ENCODE measurements at places on chromosomes 5 and 9. TPM values are rescaled to one million over a fixed set of nuclear protein-coding genes. Genes with fewer than 3 reads are reported as not detected.

DNA sequence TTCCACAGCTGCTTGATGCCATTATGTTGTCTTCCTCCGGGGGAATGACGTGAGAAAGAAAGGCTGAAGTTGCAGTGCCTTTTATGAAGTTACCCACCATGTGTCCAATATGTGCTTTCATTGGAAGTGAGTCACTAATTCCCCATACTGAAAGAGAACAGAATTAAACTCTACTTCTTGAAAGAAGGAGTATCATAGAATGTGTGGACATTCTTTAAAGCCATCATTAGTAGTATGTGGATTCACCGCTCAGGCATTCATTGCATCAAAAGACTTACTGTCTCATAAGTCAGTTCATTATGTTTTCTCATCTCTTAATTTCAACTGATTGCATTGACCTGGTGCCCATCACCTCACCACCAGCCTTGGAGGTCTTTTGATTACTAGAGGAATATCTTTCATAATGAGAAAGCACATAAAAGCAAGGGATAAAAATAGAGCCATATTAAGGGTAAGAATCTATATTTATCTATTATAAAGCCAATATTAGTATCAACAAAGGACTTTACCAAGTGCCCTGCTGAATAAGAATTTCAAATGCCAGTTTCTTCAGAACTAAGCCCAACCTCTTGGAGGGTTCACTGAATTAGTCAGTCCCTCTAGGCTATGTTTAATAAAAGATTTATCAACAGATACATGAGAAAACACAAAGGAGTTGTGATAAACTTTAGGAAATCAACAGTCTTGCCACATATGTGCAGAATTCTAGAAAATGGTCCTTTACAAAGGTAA is 516.1 kb downstream of the NTRK2 start:
- H3K27me3 ChIP-seq = no peaks in the 10 kb centered on the region
- H3K4me3 ChIP-seq = no peak overlapping the region
- H3K4me1 ChIP-seq = no peaks in the 10 kb centered on the region

- no peaks in the 10 kb centered on the region for H3K27me3 ChIP-seq
- H3K36me3 ChIP-seq = no peaks in the 10 kb centered on the region
- no peaks in the 10 kb centered on the region for H3K4me1 ChIP-seq
- no peak overlapping the region for H3K27ac ChIP-seq
- H3K4me3 ChIP-seq = no peak overlapping the region
Observed at GRCh38 chr9:106405871-106406435, 457.0 kb upstream of the ZNF462 start.

DNA sequence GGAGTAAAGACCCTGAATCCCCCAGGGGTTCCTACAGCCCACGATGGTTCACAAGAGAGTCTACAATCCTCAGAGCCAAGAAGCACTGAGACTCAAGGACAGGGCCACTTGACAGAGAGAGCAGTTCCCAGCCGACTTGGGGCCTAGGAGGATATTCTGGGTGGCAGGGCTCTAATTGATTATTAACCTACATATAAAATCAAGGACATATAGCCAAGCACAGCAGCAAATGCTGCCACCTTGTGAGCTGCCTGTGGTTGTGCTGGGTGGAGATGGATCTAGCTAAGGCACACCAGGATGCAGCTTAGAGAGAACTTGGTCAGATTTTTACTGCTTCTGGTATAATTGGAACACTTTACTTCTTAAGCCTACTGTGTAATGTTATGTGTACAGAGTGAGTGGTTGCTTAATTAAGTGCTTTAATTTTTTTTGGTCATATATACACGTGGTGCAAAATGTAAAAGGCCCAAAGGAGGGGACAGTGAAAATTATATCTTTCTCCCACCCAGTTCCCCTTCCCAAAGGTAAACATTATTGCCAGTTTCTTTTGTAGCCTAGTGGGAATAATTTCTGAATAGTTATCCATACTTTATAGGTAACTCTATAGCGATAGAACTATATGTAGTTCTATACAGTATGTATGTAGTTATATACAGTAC is 78.8 kb downstream of the F2RL2 start:
- no peaks in the 10 kb centered on the region for H3K36me3 ChIP-seq
- no peaks in the 10 kb centered on the region for H3K4me1 ChIP-seq
- no peak overlapping the region for H3K4me3 ChIP-seq
- peaks cover 6% of the 10 kb centered on the region for H3K27me3 ChIP-seq
- DNase-seq = peak; percentile 58

DNA sequence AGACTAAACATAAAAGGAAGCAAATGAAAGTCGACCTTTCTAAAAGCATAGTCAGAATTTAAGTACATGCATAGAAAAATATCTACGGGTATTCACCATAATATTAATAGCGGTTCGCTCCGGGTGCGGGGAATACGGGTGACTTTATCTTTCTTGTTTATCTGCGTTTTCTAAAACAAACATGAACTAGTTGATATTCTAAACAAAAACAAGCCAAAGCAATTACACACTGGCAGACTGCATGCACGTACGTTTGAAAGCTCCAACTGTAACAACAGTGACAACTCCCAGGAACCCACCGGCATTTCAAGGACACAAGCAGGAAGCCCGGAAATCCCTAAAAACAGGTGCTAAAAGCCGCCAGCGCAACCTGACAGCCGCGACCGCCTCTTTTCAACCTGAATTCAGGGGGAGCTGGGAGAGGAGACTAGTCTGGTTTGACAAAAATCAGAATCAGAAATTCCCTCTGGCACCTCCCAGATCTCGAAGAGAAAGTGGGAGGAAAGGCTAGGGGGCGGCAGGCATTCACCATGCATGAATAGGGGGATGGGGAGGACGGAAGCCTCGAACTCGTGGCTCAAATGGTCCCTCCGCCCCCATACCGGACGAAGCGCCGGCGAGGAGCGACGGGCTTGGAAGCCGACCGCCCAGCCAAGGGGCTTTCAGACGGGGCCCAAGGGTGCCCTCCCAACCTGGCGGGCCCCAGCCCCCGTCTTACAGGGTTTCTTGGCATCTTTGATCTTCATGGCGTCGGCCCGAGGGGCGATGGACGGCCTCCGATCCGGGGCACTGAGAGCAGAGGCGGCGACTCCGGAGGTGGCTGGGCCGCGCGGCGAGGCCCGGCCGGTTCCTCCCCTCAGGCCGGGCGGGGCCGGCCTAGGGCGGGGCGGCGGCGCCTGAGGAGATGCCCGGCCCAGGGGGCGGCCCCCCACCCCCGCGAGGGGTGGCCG is at the start of gene PANK3:
TSS of gene PANK3 (minus strand) at position 831 of the 950 bp plus-strand sequence. CDS start at position 746, 85 bp downstream.
- H3K4me3 ChIP-seq = peak within 1 kb of the TSS; percentile 78
- peaks cover 4% of the 10 kb centered on the region for H3K27me3 ChIP-seq
- peaks cover 18% of the 10 kb centered on the region for H3K4me1 ChIP-seq
- H3K27ac ChIP-seq = peak within 1 kb of the TSS; percentile 81
- DNase-seq = peak; percentile 98
- peaks cover 2% of the 10 kb centered on the region for H3K36me3 ChIP-seq

GRCh38 chr9:15277400-15278090 is 29.5 kb downstream of the TTC39B start:
- no peaks in the 10 kb centered on the region for H3K4me1 ChIP-seq
- no peaks in the 10 kb centered on the region for H3K36me3 ChIP-seq
- H3K4me3 ChIP-seq = no peak overlapping the region
- no peaks in the 10 kb centered on the region for H3K27me3 ChIP-seq

GRCh38 chr5:122371511-122372151 is 59.6 kb downstream of the SNCAIP start:
- DNase-seq = no peak
- H3K4me3 ChIP-seq = no peak overlapping the region
- no peak overlapping the region for H3K27ac ChIP-seq
- no peaks in the 10 kb centered on the region for H3K4me1 ChIP-seq
- H3K27me3 ChIP-seq = no peaks in the 10 kb centered on the region

DNA sequence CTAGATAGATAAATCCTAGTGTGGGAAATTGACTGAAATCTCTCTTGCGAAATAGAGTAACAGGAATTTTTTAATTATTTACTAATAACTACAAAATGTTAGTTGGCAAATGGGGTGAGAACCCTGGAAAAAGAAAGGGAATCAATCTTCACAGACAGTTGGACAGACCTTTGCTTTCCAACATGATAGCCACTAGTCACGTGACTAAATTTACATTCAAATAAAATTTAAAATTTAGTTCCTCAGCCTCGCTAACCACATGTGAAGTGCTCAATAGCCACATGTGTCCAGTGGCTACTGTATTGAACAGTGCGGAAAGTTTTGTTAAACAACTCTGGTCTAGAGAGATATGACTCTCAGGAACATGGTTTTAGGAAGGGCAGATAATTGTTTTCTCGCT is 289.9 kb upstream of the RASA1 start:
- no peak for DNase-seq
- no peak overlapping the region for H3K4me3 ChIP-seq
- no peaks in the 10 kb centered on the region for H3K36me3 ChIP-seq
- H3K4me1 ChIP-seq = peaks cover 7% of the 10 kb centered on the region
- H3K27me3 ChIP-seq = no peaks in the 10 kb centered on the region

GRCh38 chr9:26033336-26033735 is 355.1 kb upstream of the TUSC1 start:
- H3K4me1 ChIP-seq = no peaks in the 10 kb centered on the region
- H3K4me3 ChIP-seq = no peak overlapping the region
- no peak for DNase-seq
- H3K36me3 ChIP-seq = no peaks in the 10 kb centered on the region
- no peaks in the 10 kb centered on the region for H3K27me3 ChIP-seq

- H3K27ac ChIP-seq = no peak overlapping the region
- no peak for DNase-seq
- no peak overlapping the region for H3K4me3 ChIP-seq
- no peaks in the 10 kb centered on the region for H3K27me3 ChIP-seq
Observed at GRCh38 chr9:87309236-87309635, 188.4 kb upstream of the DAPK1 start.

DNA sequence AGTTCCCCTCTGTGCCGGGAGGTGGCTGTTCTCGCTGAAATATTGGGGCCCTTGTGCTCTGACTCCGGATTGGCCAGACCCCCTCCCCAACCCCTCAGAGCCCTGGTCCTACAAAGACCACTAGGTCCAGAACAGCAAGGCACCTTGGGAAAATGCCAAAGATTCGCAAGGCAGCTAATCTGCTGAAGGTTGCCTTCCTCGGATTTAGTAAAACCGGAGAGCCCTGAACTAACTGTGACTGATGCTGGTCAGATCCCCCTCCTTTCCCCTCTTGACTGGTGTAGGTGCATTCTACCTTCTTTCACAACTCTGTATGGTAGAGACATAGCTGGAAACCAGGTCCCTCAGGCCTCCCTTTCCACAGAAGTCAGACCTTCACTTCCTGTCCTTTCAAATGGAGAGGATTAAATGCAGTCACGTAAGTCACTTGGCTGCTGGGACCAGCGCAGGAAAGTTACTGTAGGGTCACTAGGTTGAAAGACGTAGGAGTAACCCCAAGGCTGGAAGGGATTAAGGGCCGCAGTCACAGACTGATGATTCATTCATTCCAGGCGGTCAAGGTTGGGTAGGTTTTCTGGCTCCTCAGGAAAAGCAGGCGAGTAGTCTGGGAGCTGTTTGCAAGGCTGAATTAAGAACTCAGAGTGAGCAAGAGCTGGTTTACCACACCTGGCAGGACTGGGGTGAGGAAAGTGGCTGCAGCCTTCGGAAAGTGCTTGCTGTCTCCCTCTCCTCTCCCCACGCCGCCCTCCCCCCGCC is 5.3 kb downstream of the BARX1 start:
- peak; percentile 92 for DNase-seq
- H3K4me1 ChIP-seq = no peaks in the 10 kb centered on the region
- H3K4me3 ChIP-seq = no peak overlapping the region
- no peaks in the 10 kb centered on the region for H3K36me3 ChIP-seq

DNA sequence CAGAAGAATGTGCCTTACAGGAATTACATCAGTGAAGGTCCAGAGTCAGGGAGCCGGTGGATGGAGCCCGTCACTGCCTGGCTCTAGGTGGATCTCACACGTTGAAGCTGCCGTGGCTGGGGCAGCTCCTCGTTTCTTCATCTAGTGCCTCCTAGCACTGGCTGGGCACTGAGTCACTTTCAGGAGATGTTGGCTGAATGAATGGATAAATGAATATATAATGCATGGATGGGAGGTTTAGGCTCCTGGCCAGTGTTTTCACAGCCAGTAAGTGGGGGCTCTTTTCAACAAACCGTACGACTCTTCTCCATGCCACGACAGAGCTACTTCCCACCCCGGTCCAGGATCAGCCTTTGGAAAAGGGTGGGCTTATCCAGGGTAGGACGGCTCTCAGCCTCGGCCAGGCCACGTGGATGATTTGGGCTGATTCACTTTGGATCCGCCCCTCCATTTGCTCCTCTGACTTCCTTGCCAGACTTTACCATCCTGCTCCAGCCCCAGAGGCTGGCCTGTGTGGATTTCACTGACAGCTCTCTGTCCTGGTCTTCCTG is 1.3 kb upstream of the SH3PXD2B start:
- H3K27me3 ChIP-seq = no peaks in the 10 kb centered on the region
- H3K27ac ChIP-seq = peak overlapping the region; percentile 81
- H3K4me1 ChIP-seq = peaks cover 34% of the 10 kb centered on the region
- no peaks in the 10 kb centered on the region for H3K36me3 ChIP-seq
- peak; percentile 95 for DNase-seq
- H3K4me3 ChIP-seq = peak overlapping the region; percentile 73

DNA sequence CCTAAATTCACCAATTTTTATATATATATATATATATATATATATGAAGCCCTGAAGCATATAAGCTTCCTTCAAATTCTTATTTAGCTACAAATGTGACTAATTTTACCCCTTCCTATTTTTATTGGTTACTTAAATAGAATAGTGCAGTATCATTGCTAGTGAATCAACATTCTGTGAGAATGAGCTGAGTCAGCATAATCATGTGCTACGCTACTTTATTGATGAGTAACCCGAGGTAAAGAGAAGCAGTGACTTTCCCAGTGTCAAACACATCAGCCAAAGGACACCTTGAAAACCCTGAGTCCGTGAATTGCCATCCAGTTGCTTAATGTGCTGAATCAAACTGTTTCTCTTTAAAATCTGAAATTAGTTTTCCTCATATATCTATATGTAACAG is 546.2 kb downstream of the DMRTA1 start:
- H3K36me3 ChIP-seq = no peaks in the 10 kb centered on the region
- no peaks in the 10 kb centered on the region for H3K4me1 ChIP-seq
- no peak overlapping the region for H3K27ac ChIP-seq
- H3K27me3 ChIP-seq = no peaks in the 10 kb centered on the region
- DNase-seq = no peak
- H3K4me3 ChIP-seq = no peak overlapping the region

GRCh38 chr5:8209500-8209899 is 340.6 kb downstream of the MTRR start:
- H3K27ac ChIP-seq = no peak overlapping the region
- no peaks in the 10 kb centered on the region for H3K27me3 ChIP-seq
- H3K4me3 ChIP-seq = no peak overlapping the region

DNA sequence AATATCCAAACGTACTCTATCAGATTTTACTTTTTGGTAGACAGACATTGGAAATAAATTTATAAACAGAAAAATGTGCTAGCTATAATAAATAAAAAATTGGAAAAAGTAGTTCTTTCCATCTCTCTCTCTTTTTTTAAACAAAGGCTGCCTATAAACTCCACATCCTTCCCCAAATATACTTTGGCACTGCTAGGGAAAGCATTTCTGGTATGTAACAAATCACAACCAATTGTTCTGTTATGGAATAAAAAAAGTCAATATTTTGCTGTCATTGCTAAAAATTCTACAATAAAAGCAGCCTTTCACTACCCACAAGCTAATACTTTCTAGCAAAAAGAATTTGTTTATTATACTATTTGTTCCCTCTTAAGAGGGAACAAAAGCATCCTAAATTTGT is 169.2 kb upstream of the TARS1 start:
- no peaks in the 10 kb centered on the region for H3K36me3 ChIP-seq
- peak overlapping the region; percentile 78 for H3K27ac ChIP-seq
- no peaks in the 10 kb centered on the region for H3K27me3 ChIP-seq
- no peak for DNase-seq

- peaks cover 42% of the 10 kb centered on the region for H3K4me1 ChIP-seq
- peak; percentile 84 for DNase-seq
Observed at GRCh38 chr5:8843771-8844170, 702.1 kb downstream of the SEMA5A start.

Gene IL13
- not detected for total RNA-seq

Gene MARVELD2
- total RNA-seq = 7.7 TPM

Gene SH3GLB2
- 38.6 TPM for total RNA-seq

Gene PCDHGA10
- 24.8 TPM for total RNA-seq

Gene ANGPTL2
- 72.5 TPM for total RNA-seq

Gene CNTLN
- total RNA-seq = 17.7 TPM

Gene TPRN
- total RNA-seq = 10.5 TPM

Gene CDC20B
- not detected for total RNA-seq

All from osteoblast (primary cell).